Naive thymus-derived CD8-positive, alpha-beta T cell (primary cell): ENCODE measurements at places on chromosomes 4 and X. TPM values are rescaled to one million over a fixed set of nuclear protein-coding genes. Genes with fewer than 3 reads are reported as not detected.

- no peak for DNase-seq
Observed at GRCh38 chr4:4269856-4270255, 20.1 kb downstream of the LYAR start.

Gene ASB12
- total RNA-seq = 0.29 TPM

- no peak for DNase-seq
Observed at GRCh38 chr4:142500966-142501365, 345.1 kb downstream of the INPP4B start.

DNA sequence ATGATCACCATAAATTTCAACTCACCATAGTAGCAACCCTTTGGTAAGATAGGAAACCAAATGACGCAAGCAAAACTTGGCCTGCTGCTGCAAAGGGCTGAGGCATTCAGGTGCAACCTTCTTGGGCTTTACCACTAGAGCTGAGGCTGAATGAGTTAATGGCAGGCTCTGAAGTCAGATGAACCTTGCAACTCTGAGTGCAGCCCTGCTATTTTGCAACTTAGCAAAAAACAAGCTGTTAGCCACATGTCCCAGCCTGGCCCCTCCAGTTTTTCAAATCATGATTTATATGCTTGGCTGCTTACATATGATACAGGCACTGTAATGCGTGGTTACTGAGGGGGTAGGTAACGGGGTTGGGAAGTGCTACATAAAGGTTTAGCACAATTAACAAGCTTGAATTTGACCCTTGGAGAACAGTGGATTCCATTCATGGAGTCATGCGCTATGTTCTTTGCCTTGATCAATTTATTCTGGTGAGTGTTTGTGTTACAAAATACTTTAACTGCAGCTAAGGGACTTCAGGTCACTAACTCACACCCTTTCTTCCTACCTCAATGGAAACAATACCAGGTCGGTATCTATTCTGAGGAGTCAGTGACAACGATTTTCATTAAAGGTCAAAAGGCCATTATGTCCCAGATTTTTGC, 80.5 kb upstream of the PPARGC1A start:
- no peak for DNase-seq

- DNase-seq = no peak
Observed at GRCh38 chr4:150234246-150234645, 156.0 kb downstream of the DCLK2 start.

Gene PDGFRA
- not detected for total RNA-seq

GRCh38 chrX:138128027-138128671, 562.2 kb downstream of the ZIC3 start:
- DNase-seq = no peak

DNA sequence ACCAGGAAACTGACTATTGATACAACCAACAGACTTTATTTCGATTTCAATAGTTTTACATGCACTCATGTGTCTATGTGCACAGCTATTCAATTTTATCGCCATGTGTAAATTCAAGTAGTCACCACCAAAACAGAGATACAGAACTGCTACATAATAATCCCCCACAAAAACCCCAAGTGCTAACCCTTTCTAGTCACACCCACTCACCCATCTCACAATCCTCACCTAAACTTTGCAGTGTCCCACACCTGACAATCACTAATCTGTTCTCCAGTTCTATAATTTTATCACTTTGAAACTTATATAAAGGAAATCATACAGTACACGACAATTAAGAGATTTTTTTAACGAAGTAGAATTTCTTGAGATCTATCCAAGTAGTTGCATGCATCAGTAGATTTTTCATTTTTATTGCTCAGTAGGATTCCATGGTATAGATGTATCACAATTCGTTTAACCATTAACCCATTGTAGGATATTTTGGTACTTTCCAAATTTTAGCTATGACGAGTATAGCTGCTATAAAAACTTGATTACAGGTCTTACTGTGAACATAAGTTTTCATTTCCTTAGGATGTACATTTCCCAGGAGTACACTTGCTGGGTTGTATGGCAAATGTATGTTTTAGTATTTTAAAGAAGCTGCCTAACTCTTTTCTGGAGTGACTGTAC, 85.9 kb downstream of the CASK start:
- no peak for DNase-seq

DNA sequence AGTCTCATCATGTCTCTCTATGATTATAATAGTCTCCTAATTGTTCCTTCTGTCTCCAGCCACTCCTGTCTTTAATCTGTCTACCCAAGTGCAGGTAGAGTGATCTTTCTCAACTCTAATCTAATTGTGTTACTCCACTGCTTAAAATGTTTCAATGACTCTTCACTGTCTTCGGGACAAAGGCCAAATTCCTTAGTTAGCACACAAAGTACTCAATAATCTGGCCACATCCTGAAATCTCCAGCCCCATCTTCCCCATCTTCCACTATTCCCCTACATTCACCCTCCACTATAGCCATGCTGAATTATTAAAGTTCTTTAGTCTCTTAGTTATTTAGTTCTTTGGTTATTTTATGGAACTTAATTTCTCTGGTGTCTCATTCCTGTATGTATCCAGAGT, 353.3 kb downstream of the OPHN1 start:
- no peak for DNase-seq

DNA sequence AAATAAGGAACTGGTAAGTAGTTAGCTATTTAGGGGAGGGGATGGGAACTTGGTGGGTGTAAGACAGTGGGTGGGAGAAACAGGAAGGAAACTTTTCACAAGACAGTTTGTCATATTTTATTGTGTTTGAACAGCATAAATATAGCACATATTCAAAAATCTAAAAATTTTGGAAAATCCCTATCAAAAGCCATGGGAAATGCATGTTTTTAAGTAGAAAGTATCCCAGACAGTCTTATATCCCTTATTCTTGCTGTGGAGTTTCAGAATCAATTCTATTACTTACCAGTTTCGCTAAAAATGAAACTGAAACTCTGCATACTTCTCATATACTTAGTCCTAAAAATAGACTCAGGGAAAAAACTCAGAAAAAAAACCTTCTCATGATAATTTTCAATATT, 22.3 kb upstream of the RASGEF1B start:
- DNase-seq = no peak

Gene ELMOD2
- 26.9 TPM for total RNA-seq

DNA sequence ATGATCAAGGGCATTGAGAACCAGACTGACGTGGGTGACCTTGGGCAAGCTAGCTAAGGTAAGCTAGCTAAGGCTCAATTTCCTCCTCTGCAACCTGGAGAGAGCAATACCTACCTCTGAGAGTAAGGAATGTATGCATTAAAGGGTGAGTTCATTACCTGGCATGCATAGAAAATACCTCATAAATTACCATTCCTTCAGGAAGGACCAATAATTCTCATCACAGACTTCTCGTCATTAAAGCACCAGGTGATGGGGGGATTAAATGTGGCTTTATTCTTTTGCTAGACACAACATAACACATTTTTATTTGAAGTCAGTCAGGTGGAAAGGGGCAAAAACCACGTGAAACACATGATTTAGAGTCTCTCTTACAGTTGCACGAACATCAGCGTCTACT, 21.5 kb downstream of the EGFL6 start:
- no peak for DNase-seq

DNA sequence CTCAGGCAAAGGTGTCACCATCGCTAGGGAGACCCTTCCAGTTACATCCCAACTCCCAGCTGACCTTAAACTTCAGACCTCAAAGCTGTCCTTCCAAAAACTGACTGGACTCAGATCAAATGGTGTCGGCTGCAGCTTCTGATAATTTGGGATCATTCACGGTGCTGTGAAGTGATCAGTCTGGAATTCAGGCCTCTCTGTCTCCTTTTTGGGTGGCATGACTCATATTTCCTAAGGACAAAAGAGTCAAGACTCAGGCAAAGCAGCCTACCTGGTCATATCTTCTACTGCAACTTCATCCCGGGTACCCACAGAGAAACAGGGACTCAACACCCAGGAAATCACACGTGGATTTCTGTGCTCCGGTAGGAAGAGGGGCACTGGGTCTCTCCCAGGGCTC, 87.6 kb downstream of the SORCS2 start:
- no peak for DNase-seq

Gene HTR2C
- not detected for total RNA-seq

GRCh38 chrX:46433892-46434291, 111.3 kb downstream of the ZNF674 start:
- DNase-seq = no peak

Gene RAB40A
- not detected for total RNA-seq

Gene TRIM61
- total RNA-seq = 2.6 TPM

DNA sequence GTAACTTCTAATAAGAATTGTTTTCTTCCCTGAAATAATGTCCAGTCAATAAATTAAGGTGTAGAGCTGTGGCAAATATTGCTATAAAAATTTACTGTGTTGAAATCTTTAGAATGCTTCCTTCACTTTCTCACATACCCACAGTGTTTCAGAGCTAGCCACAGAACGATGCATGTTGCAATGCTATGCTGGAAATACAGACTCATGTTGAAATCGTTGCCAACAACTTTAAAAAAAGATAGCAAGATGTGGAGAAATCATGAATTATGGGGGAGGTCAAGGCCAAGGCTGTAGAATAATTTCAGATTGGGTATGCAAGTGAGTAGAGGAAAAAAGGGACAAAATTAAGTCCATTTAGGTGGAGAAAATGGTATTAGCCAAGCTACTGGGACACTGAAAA, 204.8 kb downstream of the VEGFC start:
- DNase-seq = no peak

DNA sequence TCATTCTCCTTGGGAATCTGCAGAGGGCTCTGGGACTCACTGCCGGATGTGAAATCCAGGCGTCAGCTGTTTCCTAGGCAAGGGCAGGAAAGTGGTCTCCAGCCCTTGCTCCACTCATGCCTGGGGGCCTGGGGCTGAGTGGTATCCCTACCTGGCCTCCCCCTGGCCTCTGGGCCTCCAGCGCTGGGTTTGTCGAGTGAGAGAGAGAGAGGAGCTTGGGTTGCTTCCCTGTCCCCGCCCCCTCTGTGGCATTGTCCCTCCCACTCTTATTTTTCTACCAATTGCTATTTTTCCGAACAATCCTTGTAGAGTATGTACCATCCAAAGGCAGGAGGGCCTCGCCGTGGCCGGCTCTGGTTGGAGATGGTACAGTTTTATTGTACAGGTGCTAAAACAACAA, 53.1 kb downstream of the ELF4 start:
- DNase-seq = no peak

DNA sequence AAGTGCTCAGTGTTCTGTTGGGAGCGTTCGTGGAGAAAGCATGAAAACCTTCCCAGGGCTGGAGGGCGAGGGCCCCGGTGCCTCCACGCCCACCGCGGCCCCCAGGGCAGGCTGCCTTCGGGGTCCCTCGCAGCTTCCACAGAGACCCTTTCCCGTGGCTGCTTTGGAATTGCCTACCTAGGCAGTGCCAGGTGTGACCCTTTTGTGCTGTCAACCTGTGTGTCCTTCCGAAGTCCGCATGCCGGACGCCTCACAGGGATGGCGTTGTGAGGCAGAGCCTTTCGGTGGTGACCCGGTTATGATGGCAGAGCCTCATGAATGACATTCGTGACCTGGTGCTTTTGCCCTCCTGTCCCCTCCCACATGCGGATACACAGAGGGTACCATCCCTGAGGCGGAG, 17.4 kb downstream of the TMEM175 start:
- no peak for DNase-seq

Gene CYBB
- 5.6 TPM for total RNA-seq

GRCh38 chr4:146049802-146050201, 111.2 kb upstream of the ZNF827 start:
- DNase-seq = no peak

- DNase-seq = no peak
Observed at GRCh38 chr4:152307669-152308068, 228.2 kb downstream of the FBXW7 start.

GRCh38 chr4:8199594-8200301, 658 bp downstream of the SH3TC1 start:
- DNase-seq = no peak

Gene PPP4R3C
- not detected for total RNA-seq

Gene IL15
- 0.85 TPM for total RNA-seq

- no peak for DNase-seq
Observed at GRCh38 chrX:42484233-42484632, 293.7 kb downstream of the PPP1R2C start.

- no peak for DNase-seq
Observed at GRCh38 chrX:13655674-13656073, 2.7 kb downstream of the TCEANC start.

DNA sequence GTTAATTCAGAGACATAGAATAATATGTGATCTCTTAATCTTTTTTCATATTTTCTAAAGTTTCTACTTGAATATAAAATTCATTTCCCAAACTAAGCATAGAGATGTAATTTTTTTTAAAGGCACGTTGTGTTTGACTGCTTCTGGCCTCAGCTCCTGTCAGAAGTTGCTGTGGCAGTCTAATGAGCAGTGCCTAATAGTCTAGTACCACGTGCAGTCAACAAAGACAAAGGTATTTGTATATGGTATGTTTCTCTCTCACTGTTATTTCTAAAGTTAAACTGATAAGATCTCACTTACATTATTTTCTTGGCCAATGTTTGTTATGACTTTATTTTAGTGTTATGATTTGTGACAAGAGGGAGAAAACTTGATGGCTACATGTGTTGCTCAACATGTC, 48.6 kb upstream of the MCUB start:
- no peak for DNase-seq
